ENCODE measurements at places on chromosomes 2 and 18. TPM values are rescaled to one million over a fixed set of nuclear protein-coding genes. Genes with fewer than 3 reads are reported as not detected.

- no peaks in the 10 kb centered on the region for H3K27me3 ChIP-seq
- H3K27ac ChIP-seq: peak overlapping the region; percentile 83
- peak; percentile 62 for DNase-seq
- no peaks in the 10 kb centered on the region for H3K36me3 ChIP-seq
- H3K4me3 ChIP-seq: no peak overlapping the region
- H3K4me1 ChIP-seq: peaks cover 20% of the 10 kb centered on the region
Measured at GRCh38 chr2:69083235-69083748, 70.3 kb downstream of the ANTXR1 start.

Gene MOGAT1
- polyA plus RNA-seq: 0.20 TPM

Gene ITPRIPL1
- 0.33 TPM for polyA plus RNA-seq

Gene SGPP2
- polyA plus RNA-seq: 11.2 TPM

Gene SLC9A4
- not detected for polyA plus RNA-seq
